ENCODE measurements at places on chromosomes 6 and 20. TPM values are rescaled to one million over a fixed set of nuclear protein-coding genes. Genes with fewer than 3 reads are reported as not detected.

Gene SYCP2
- 1.6 TPM for total RNA-seq

Gene JPH2
- 117 TPM for total RNA-seq

Gene SALL4
- not detected for total RNA-seq

Gene ULBP1
- 0.21 TPM for total RNA-seq

Gene TRIM40
- not detected for total RNA-seq

Gene TOX2
- total RNA-seq: 3.0 TPM

Gene RAET1E
- 0.41 TPM for total RNA-seq

Gene SLC26A8
- not detected for total RNA-seq

Gene SMLR1
- total RNA-seq: not detected

Gene TFEB
- 46.7 TPM for total RNA-seq

DNA sequence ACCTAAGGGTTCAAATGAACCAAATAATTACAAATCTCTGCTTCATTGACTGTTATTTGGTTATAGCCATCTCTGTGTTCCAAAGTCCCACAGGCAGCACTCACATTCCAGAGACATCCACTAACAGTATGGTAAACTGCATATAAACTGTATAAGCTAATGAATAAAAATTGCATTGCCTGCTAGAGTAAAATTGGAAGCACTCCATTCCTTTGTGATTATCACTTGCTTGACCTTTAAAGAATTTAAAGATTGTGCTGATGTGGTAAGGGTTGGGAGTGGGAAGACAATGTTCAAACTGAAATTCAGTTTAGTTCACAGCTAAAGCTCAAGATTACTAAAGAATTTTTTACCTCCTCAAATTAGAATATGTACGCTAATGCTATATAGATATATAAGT is 31.0 kb upstream of the OSTM1 start:
- no peak for DNase-seq

- DNase-seq: no peak
Observed at GRCh38 chr6:106872049-106872448, 102.5 kb downstream of the CD24 start.

GRCh38 chr6:98657764-98658163 is 176.6 kb upstream of the POU3F2 start:
- DNase-seq: no peak

- no peak for DNase-seq
Observed at GRCh38 chr6:53330137-53330536, 18.6 kb downstream of the ELOVL5 start.

GRCh38 chr6:27795697-27796494 is 116.3 kb downstream of the OR2B2 start:
- DNase-seq: no peak

DNA sequence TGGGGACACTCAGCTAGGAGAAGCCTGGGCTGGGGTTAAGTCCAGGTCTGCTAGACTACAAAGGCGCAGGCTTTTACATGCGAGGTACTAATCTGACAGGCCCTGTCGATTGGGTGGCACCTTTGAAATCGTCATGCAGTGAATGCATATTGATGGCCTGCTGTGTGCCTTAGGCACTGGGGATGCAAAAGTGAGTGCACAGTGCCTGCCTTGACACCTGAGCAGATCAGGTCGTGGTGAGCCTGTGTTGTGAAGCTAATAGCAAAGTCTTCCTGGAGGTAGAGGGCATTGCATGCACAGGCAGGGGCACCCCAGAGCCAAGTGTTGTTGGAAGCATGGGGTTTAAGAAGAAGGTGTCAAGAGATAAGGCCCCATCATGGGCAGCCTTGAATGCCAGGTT is 16.9 kb downstream of the LRRC1 start:
- DNase-seq: no peak

DNA sequence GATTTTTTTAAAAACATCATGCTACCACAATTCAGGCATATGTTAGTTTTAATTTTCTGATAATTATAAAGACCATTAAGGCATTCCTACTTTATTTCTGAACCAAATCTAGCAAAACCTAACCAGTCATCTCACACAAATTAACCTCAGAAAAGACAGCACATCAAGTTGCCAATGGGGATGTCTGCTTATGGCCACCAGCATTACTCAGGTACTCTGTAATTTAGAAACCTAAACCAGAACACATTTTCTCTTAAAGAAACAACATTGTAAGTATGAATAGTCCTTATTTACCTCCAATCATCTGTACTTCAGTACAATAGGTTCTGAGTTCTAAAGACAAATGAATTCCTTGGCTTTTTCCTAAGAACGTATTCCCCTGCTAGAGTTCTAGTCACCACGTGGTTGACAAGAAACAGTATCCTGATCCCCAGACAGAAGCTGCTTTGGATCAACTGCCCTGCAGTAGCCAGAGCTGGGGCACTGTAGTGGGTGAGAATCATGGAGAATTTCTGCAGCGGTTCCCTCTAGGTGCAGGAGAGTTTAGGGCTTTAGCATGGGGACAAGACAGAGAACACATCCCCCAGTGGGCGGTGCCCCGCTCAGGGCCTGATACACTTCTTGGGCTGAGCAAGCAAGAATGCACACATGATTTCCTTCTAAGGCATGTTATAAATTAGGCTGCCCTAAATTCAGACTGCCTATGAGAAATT is 15.4 kb downstream of the GCLC start:
- DNase-seq: no peak

DNA sequence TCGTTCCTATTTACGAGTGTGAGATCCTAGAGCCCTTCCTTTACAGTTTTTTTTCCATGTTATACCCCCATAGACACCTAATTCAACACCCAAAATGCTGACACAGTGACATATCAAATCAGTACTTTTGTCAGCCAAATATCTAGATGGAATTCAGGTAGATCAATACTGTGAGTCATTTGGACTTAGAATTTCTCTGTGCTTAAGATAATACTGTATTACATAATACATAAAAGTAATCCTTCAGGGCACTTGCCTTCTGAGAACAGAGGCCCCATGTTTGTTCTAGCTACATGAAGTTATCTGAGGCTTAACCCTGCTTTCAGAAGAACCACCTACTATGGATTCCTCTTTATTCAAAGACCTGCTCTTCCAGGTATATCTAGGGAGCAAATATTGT is 623.1 kb downstream of the PHF3 start:
- no peak for DNase-seq

DNA sequence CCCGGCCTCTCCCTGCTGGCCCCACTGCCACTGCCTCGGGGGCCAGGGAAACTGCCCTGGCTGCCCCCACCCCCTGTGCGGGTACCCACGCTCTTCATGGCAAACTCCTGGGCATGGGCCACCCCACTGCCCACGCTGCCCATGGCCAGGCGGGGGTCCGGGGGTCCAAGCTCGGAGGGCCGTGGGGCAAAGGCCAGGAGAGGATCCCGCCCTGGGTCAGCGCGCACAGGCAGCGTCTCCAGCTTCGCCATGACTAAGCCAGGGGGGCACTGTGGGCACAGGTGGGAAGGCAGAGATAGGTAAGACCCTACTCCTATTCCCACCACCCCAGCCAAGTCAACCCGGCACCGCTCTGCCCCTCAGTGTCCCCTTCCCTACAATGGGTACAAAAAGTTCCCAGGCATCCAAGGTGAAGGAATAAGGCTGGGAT is 6.4 kb downstream of the LZTS3 start:
- DNase-seq: no peak

DNA sequence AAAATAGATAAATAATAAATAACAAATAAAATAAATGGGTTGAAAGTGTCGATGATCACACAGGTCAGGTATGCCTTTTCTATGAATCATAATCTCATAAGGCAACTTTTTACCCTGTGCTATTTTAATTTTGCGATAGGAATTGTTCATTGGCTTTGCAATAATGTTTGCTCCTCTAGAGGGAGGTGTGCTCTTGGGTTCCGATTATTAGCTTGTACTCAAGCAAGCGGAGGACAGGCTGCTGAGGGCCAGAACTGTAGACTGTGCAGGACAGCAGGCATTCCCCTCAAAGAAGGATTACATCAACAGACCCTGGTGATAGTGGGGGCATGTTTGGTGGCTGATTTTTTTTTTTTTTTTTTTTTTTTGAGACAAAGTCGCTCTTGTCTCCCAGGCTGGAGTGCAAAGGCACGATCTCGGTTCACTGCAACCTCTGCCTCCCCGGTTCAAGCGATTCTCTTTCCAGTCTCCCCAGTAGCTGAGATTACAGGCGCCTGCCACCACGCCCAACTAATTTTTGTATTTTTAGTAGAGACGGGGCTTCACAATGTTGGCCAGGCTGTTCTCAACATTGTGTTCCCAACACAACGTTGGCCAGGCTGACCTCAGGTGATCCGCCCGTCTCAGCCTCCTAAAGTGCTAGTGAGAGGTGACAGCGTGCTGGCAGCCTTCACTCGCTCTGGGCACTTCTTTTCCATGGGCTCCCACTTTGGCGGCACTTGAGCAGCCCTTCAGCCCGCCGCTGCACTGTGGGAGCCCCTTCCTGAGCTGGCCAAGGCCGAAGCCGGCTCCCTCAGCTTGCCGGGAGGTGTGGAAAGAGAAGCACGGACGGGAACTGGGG is 35.6 kb downstream of the RIOK1 start:
- peak; percentile 50 for DNase-seq

GRCh38 chr6:28719275-28719940 is 193.7 kb downstream of the GPX5 start:
- DNase-seq: no peak

DNA sequence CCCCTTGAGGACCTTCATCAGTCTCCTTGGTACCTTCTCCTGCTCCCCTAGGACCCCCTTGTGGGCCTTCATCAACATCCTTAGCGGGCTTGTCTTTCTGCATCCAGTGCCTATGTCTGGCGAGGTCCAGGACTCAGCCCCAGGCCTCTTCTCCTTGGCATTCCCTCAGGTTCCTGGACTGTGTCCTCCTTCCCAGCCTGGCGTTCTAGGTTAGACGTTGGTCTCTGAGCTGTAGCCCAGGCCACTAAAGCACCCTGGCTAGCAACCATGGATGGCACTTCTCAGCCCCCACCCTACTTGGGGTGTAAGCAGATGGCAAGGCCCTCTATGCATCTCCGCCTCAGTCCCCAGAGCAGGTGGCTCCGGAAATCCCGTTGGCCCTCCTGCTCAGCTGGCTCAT is 51.5 kb upstream of the NNAT start:
- DNase-seq: no peak

DNA sequence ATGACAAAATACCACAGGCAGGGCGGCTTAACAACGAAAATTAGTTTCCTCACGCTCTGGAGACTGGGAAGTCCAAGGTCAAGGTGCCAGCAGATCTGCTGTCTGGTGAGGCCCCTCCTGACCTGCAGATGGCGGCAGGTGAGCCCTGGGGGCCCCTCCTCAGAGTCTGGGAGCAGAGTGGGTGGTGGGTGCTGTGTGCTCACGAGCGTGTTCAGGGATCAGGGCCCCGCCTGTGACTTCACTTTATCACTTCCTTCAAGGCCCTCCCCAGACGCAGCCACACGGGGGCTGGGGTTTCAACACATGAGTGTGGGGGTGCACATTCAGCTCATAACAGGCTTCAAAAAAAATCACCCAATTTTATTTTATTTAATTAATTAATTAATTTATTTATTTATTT is 39.3 kb downstream of the SLC2A4RG start:
- DNase-seq: no peak

- no peak for DNase-seq
Observed at GRCh38 chr6:72894091-72894490, 272.2 kb downstream of the KCNQ5 start.

DNA sequence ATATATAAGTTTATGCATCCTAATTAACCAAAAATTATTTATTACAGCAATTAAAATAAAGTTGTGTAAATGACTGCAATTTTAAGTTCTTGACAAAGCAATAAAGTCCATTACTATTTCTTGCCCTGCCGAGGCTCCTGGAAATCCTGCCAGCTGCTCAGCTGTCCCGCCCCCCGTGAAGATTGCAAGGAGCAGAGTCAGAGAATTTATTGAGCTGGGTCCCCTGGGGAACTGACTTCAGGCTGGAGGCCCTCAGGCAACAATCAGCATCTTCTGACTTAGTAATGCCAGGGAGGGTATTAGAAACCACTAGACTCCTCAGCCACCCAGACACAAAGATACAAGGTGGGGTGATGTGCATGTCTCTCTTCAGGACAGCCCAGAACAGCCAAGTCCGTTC is 92.3 kb downstream of the EDN3 start:
- DNase-seq: no peak

GRCh38 chr6:63267046-63267445 is 52.7 kb downstream of the LGSN start:
- no peak for DNase-seq

GRCh38 chr20:45857882-45858216 is 435 bp downstream of the ZSWIM3 start:
- no peak for DNase-seq

DNA sequence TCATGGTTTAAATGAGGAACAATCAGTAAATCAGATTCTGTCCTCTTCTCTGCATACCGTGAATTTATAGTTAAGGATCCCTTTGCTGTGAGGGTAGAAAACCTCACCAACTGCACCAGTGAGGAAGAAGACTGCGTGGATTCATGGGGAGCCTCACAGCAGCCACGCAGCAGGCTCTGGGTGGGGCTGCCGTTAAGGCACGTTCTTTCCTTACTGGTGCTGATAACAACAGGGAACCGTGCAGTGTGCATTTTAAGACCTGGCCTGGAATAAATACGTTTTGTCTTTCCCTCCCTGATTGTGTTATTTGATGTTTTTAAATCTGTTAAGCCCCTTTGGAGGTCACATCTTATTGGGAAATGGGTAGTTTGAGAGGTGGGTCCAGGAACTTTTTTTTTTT is 17.6 kb upstream of the MYLK2 start:
- no peak for DNase-seq

DNA sequence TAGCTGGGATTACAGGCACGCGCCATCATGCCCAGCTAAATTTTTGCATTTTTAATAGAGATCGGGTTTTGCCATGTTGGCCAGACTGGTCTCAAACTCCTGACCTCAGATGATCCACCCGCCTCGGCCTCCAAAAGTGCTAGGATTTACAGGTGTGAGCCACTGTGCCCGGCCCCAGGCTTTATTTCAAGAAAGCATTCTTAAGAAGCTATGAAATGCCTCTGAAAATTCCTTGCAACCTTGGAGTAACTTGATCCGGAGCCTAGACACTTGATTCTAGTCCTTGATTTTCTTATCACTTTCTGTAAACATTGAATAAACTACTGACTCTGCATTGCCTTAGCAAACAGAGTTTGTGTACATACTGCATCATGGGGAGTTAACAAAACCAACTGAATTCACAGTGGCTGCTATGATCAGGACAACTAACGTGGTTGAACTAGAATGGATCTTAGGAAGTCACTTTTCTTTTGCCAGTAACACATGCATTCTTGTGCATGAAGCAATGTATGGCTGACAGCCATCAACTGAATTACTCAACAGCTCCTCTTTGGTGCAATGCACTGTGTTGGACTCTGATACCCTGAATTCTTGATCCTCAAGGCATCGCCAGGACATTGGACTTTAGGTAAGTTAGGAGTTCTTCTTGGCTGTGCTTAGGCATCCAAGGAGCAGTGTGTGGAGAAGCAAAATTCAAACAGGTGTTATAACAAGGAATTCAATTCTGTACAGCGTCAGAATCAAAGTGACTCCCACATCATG is 102.8 kb upstream of the TMEM170B start:
- DNase-seq: no peak

GRCh38 chr6:134235937-134236751 is 81.8 kb downstream of the SGK1 start:
- DNase-seq: no peak

- no peak for DNase-seq
Observed at GRCh38 chr6:129510950-129511349, 199.0 kb downstream of the ARHGAP18 start.

GRCh38 chr20:57711311-57711712 is 1.5 kb upstream of the PMEPA1 start:
- no peak for DNase-seq

GRCh38 chr6:170028629-170029345 is 262.1 kb downstream of the DLL1 start:
- DNase-seq: no peak
